EH (cell line): ENCODE measurements at places on chromosomes 13 and 19.

DNA sequence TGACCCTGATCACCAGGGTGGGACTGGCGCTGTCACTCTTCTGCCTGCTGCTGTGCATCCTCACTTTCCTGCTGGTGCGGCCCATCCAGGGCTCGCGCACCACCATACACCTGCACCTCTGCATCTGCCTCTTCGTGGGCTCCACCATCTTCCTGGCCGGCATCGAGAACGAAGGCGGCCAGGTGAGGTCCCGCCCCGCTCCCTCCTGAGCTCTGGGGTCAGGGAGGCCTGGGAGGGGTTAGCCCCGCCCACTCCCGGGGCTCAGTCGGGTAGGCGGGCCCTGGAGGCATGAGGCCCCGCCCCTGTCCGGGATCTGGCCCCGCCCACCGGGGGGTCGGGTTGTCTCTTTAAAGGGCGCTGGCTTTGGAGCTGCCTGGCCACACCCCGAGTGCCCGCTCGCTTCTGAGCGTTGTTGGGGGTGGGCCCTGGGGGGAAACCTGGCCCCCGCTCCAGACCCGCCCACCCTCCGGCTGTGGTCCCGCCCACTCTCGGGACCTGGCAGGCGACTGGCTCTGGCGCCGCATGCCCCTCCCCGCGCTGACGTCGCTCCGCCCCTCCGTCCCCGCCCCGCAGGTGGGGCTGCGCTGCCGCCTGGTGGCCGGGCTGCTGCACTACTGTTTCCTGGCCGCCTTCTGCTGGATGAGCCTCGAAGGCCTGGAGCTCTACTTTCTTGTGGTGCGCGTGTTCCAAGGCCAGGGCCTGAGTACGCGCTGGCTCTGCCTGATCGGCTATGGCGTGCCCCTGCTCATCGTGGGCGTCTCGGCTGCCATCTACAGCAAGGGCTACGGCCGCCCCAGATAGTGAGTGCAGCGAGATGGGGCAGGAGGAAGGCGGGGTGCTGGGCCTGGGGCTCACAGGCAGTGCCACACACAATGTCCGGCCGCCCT is 13.1 kb downstream of the DDX39A start:
- peak; percentile 73 for DNase-seq

DNA sequence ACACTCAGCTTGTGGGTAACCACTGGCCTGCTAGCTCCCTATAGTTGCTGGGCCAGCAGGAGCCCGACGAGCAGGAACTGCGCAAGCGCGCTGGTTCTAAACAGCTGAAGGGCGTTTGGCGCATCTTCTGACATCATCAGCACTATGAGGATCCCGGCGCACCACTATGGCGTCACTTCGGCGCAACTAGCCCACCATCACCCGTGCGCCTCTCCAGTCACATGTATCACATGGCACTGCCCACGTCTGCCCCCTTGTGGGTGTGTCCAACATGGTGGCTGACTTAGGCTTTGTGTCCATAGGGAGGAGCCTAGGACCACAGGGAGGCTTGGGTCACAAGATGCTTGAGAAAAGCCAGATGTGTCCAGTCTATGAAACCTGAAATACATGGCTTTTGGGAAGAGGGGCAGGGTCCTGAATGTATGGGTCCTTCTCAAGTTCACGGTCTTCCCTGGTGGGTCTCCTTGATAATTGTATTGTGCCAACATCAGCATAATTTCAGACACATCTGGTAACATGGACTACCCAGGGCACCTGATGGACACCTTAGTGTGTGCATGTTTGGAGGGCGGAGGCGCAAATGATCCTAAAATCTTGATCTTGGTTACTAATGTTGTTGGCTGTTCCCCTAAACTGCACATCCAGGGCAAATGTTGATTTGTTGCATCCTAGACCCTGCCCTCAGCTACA is 18.0 kb downstream of the KLK4 start:
- DNase-seq, result no peak

- DNase-seq, result peak; percentile 70
Observed at GRCh38 chr19:38213911-38214625, 10.0 kb downstream of the DPF1 start.

DNA sequence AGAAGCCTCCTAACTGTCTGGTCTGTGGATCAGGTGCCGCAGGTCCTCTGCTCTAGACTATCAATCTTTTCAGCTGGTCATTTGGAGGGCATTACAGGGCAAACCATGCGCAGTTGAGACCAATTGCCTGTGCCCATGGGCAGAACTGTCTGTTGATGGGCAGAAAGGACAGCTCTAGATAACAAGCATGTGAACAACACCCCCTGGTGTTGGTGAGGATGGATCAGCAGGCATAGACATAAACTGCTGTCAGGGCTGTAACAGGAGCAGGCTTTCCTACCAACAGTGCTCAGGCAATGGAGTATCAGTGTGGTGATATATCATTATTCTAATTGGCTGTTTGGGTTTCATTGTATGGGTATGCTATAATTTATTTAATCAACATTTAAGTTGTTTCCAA is 104.7 kb upstream of the KL start:
- DNase-seq, result peak; percentile 60

GRCh38 chr19:49554701-49555181 is 25.6 kb downstream of the NOSIP start:
- no peak for DNase-seq

DNA sequence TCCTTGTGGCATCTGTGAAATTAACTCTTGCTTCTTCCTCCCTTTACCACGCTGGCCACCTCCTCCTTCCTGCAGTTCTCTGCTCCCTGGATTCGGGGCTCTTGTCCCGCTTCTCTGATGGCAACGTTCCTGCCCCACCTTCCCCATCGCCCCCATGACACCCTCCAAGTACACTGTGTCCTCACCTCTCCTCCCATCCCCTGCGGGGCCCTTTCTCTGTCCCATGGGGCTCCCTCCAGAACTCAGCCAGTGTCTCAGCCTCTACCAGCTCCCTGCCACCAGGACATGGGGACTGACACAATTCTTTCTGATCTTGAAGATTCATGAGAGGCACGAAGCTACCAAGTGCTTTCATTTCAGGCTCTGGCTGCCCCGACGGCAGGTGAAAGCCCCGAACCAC is 9.1 kb downstream of the CARS2 start:
- no peak for DNase-seq

GRCh38 chr13:74372511-74372910 is 238.3 kb upstream of the KLF12 start:
- DNase-seq, result no peak

DNA sequence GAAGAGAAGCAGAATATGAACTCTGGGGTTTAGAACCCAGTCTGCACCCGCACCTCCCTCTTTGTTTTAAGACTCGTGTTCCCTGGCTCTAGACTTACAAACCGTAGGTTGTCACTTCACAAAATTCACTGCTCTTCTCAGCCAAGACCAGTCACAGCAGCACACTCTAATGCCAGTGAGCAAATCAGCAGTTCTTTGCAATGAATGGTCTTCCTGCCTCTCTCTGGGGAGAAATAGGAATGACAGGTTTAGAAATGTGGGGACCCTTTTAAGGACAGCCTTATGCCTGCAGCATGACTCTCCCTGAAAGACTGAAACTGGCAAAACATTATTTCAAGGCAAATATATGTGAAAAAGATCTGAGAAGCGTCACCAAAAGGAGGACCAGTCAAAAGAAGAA is 156.9 kb downstream of the KCTD15 start:
- DNase-seq, result peak; percentile 3

DNA sequence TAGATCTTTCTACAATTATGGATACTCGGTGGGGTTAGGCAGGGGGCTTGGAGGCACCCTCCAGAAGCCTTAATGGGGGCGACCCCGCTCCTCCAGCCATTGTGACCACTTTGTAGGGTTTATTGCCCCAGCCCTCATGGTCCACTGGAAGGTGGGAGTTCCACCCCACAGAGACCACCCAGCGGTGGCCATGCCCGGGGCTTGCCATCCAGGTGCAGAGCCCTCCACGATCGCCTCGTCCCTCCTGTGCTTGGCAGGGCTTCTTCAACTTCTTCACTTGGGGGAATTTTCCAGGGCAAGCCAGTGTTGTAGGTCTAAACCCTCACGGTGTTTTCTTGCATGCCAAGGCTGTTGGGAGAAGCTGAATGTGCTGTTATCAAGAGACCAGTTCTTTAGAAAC is 16.1 kb downstream of the ZNF536 start:
- DNase-seq, result no peak

DNA sequence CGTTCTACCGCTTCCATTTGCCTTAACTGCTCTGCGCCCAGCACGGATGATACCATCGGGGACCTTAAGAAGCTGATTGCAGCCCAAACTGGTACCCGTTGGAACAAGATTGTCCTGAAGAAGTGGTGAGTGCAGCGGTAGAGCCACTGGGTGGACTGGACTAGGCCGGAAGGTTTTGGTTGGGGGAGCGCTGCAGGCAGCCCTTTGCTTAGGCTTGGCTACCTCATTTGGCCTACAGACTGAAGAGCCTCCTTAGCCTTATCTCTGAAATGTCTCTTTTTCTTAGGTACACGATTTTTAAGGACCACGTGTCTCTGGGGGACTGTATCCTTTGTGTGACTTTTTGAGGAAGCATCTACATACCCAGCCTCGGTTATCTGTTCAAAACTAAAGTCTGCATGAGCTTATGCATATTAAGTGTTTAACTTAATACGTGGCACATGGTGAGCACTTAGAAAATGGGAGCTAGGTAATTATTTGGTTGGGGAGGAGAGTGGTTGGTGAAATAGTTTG is 889 bp downstream of the UBL5 start:
- DNase-seq, result no peak

DNA sequence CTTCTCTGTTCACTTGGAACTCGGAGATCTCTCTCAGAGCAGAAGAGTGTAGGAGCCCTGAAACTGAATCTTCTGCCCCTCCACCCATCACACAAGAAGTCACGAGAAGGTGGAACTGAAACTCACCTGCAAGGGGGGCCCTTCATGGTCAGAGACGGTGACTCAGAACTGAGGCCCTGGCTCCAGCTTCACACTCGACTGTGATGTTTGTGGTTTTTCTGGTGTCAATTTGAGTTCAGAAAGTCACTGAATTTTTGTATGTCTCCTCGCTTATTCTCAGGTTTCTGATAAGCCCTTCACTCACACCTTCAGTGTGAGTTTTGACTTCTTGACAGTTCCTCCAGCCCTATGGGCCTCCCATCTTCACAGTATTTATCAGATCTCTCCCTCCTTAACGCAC is 23.1 kb downstream of the SIGLEC5 start:
- DNase-seq, result no peak
